LNCaP clone FGC (cell line): ENCODE measurements at places on chromosomes 6 and 20.
A peak's percentile ranks its signal among the peaks of the same experiment; 100 is the strongest.

DNA sequence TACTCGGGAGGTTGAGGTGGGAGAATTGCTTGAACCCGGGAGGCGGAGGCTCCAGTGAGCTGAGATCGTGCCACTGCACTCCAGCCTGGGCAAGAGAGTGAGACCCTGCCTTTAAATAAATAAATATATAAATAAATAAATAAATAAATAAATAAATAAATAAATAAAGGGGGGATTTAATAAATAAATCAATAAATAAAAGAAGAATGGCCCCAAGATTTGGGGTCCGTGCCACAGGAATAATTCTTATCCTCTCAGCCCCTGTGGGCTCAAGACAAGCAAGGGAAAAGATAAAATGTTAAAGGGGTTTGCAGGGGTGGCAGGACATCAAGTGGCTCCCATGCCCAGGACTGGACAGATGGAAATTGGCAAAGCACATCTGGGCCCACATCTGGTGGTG is 31.2 kb upstream of the MDFI start:
- DNase-seq: no peak

- DNase-seq: no peak
These were observed 1.0 kb downstream of the AFDN start for GRCh38 chr6:167827583-167828324.

- DNase-seq: no peak
These were observed 121.2 kb downstream of the INSM1 start for GRCh38 chr20:20489054-20489453.

GRCh38 chr20:38633577-38634093 is 32.0 kb downstream of the ARHGAP40 start:
- no peak for DNase-seq

DNA sequence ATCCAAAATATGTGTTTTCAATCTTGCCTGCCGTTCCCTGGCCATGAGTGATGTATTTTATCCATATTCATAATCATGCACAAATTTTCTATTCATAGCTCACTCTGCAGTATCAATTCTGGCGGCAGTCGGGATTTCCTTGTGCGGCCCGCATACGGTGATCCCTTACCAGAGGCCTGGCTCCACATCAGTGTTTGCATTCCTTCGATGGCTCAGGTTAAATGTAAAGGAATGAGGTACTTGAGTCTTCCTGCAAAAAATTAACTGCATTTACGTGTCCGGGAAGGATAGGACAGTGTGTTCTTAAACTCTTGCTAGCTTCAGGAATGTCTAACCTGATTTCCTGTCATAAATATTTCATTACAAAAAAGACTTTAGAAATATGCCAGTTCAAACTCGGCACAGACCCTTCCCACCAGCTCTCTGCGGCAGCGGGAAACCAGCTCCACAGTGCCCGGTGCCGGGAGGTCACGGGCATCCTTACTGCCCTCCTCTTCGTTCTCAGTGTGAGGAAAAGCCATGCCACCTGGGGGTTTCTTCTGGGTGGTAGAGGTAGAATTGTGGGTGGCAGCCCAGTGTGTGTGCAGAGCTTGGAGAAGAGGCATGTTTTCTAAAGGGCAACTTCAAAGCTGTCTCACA is 154.5 kb downstream of the MOXD1 start:
- DNase-seq: no peak

- no peak for DNase-seq
These were observed 114.6 kb downstream of the TNFRSF21 start for GRCh38 chr6:47195011-47195650.

GRCh38 chr6:64175296-64175695 is 539.7 kb downstream of the PHF3 start:
- DNase-seq: no peak

- no peak for DNase-seq
These were observed 126.6 kb downstream of the VEGFA start for GRCh38 chr6:43896329-43897255.

DNA sequence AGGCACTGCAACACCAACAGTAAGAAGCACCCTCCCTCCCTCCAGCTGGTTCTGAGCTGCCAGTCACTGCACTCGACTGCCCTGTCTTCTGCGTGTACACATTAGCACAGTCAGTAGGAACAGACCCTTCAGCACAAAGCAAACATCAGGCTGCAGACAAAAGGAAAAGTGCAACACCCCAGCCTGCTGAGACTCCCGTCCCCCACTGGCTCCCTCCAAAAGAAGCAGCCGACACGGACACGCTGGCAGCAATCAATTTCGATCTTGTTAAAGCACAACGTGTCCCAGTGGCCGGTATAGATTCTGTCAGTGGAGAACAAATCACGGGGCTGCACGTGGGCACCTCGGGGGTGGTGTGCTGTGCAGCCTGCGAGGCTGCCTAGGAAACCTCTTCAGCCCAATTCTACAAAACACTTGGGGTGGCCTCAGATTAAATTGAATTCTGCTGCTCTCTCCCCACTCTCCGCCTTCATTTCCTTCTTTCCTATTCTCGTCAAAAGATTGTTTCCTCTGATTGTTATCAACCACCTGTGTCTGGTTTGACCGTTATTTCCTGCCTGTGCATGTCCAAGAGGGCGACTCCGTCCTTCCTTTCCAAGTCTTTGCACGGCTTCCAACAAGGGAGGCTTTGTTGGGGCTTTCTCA is 38.7 kb downstream of the TRAF3IP2 start:
- no peak for DNase-seq

DNA sequence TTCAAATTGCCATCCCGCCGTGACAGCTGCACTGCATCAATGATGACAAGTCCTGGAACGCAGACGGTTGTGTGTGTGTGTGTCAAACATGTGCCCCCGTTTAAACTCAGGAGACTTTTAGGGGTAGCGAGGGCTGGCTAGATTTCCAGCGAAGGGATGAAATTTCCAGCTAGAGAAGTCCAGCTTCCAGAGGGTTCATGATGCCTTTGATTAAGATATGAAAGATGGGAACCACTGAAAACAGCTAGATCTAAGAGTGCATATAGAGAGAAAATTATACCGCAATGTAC is 644 bp downstream of the KIZ start:
- DNase-seq: no peak

GRCh38 chr20:9441948-9442347 is 72.4 kb upstream of the LAMP5 start:
- DNase-seq: no peak

GRCh38 chr6:168428052-168428826 is 12.7 kb upstream of the SMOC2 start:
- no peak for DNase-seq

DNA sequence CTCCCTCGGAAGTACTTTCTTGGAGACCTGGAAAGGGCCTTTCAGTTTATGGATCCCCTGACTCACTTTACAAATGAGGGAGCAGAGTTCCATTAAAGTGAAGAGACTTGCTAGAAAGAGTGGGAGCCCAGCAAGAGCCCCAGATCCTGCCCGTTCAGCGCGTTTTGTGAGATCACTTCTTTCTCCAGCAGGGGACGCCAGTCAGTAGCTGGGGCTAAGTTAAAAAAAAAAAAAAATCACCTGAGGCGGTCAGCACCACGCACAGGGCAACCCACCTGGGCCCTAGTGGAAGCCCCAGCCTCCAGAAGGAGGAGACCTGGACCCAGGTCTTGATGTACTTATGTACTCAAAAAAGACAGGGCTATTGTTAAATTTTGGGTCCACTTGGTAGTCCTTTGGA is 274.5 kb upstream of the RNF24 start:
- no peak for DNase-seq

GRCh38 chr6:34223381-34223955 is 13.2 kb upstream of the HMGA1 start:
- DNase-seq: no peak

- no peak for DNase-seq
These were observed 21.1 kb downstream of the CDC40 start for GRCh38 chr6:110201151-110201884.

GRCh38 chr6:132598473-132598872 is 8.9 kb upstream of the TAAR5 start:
- DNase-seq: peak; percentile 28

DNA sequence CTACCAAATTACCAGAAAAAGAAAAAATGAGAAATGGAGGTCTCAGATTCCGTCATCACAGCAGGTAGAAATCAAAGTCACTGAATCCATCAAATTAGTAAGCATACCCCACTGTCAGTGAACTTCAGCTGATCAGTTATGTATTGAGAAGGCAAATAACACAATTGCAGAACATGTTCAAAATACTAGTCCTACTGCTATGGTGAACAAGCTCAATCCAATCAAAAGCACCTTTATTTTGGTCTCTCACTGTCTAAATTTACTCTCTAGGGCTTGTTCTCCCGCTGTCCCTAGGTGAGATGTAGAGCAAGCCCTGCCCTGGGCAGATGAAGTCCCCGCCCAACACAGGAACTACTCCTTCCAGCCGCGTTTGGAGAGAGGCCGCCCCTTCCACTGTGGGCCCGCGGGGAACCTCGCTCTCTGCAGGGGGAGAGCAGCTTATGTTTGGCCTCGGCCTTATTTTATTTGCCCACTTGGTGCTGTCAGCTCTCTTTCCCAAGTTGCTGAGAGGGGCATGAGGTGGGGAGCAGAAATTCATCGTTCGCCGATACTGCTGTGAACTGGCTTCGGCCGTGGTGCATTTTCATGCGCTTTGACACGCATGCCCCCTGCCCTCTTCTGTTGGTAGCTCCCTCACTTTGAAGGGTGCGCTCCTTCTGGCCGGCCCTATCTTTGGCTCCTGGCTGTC is 14.3 kb upstream of the MAP1LC3A start:
- no peak for DNase-seq
